Fibroblast of the aortic adventitia (primary cell): ENCODE measurements at places on chromosomes 6 and 20.
A peak's percentile ranks its signal among the peaks of the same experiment; 100 is the strongest.

GRCh38 chr6:38725414-38726183 is 10.5 kb downstream of the DNAH8 start:
- no peak for DNase-seq

- no peak for DNase-seq
These were observed 495.4 kb downstream of the BTBD3 start for GRCh38 chr20:12413116-12413515.

- no peak for DNase-seq
These were observed 472.1 kb upstream of the RNF217 start for GRCh38 chr6:124490122-124490521.

DNA sequence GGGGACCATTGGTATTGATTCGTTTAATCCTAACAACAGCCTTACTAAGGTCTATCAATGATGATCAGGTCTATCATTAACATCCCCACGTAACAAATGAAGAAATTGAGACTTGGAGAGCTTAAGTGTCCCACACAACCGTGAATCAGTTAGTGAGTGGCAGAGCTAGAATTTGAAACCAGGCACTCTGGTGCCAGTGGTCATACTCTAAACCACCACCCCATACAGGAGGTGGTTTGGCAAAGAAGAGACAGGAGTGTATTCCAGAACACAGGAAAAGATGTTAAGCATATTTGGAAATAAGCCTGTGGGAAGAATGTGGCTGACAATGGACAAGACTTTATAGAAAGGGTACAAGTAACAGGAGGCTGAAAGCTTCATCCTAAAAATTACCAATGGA is 35.7 kb upstream of the MARCKS start:
- DNase-seq, result no peak

- peak; percentile 37 for DNase-seq
These were observed 130.1 kb downstream of the NFATC2 start for GRCh38 chr20:51412333-51412871.

- peak; percentile 52 for DNase-seq
These were observed 125.0 kb downstream of the C6orf118 start for GRCh38 chr6:165184192-165184979.

DNA sequence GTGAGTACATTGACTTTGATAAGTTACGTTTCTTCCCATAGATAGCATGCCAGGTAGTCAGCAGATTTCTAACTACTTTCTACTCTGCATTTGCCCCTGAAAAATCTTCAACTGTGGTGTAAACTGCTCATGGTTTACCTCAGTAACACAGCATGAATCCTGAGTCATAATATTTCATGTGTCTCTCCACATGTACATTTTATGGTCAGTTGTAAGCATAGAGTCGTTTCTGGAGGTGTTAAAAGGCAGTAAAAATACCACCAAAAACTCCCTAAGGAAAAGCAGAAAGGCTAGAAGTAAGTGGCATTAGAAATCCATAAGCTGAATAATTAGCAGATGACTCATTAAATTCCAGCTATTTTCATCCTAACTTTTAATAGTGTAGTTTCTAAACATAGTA is 4.1 kb upstream of the GPR63 start:
- no peak for DNase-seq
